ENCODE measurements at places on chromosomes 1 and 21. TPM values are rescaled to one million over a fixed set of nuclear protein-coding genes. Genes with fewer than 3 reads are reported as not detected.

TFF2 gene
- total RNA-seq, result not detected

SPATA17 gene
- not detected for total RNA-seq

ASTN1 gene
- not detected for total RNA-seq

SLC30A2 gene
- 0.23 TPM for total RNA-seq

SHE gene
- total RNA-seq, result 4.4 TPM

PDPN gene
- 40.7 TPM for total RNA-seq

PRR9 gene
- total RNA-seq, result 1.4 TPM

GNB1 gene
- total RNA-seq, result 103 TPM

CLIC4 gene
- 58.1 TPM for total RNA-seq

SERTAD4 gene
- total RNA-seq, result 12.2 TPM

FCER1G gene
- 8.6 TPM for total RNA-seq

APH1A gene
- total RNA-seq, result 121 TPM

DR1 gene
- 66.1 TPM for total RNA-seq

MAB21L3 gene
- total RNA-seq, result 27.1 TPM

ALPL gene
- total RNA-seq, result 7.7 TPM

RHOU gene
- total RNA-seq, result 4.1 TPM

SLC27A3 gene
- 70.3 TPM for total RNA-seq

KRTAP12-2 gene
- 17.5 TPM for total RNA-seq

NPL gene
- total RNA-seq, result 12.7 TPM

TARDBP gene
- 169 TPM for total RNA-seq

PITHD1 gene
- 77.0 TPM for total RNA-seq

TAS1R1 gene
- 0.39 TPM for total RNA-seq

VWA5B1 gene
- total RNA-seq, result not detected

BMP8B gene
- 2.2 TPM for total RNA-seq

UMODL1 gene
- 0.23 TPM for total RNA-seq

RXRG gene
- 0.66 TPM for total RNA-seq

All from lower leg skin (tissue), 4 donors.